ENCODE measurements at places on chromosomes 13 and 19.

- no peak for DNase-seq
These were observed 17.5 kb downstream of the TCF3 start for GRCh38 chr19:1634938-1635243.

- DNase-seq, result no peak
These were observed 2.1 kb downstream of the SEMA6B start for GRCh38 chr19:4557144-4557970.

GRCh38 chr13:85717921-85718320 is 81.3 kb downstream of the SLITRK6 start:
- no peak for DNase-seq

DNA sequence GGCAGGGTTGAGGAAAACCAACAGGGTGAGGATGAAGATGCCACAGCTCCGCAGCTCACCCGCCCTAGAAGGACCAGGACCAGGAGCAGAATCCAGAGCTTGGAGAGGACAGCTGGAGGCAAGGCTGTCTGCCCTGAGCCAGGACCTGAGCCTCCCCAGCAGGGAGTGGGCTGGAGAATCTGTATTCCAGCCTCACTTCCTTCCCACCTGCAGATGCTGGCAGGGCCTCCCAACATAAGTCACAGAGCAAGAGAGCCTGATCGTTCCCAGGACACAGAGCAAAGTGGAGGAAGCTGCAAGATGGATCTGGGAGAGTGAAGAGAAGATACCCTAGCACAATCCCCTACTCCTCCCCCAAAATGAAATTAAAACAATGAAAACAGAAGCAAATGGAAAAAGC is 61.7 kb upstream of the WASF3 start:
- no peak for DNase-seq

DNA sequence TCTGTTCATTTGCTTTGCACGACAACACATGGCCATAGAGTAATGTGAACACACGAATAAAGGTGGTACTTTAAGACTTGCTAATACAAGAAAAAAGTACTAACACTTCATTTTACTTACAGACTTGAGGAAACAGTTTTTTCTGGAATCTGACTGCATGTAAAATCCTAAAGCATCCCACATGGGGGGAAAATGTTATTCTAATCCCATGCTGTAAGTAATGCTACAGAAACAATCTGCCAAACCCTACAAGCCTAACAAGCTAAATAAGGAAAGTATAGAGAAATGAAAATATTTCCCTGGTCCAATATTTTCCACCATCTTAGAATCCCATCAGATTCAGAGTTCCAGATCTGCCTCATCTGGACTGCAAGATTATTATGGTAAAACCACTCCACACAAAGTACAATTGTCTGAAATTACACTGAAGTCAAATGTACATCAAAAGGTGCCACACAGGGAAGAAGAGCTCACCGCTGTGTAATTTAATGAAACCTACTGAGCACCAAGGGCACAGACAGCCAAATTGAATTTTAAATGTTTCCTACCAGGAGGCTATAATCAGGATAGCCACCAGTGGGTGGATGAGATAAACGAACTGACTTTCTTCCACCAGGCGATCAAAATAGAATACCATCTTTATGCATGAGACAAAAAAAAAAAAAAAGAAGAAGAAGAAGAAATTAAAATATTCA is 22.0 kb downstream of the LHFPL6 start:
- DNase-seq, result no peak
